ENCODE measurements at places on chromosomes 11 and 22. TPM values are rescaled to one million over a fixed set of nuclear protein-coding genes. Genes with fewer than 3 reads are reported as not detected.

DNA sequence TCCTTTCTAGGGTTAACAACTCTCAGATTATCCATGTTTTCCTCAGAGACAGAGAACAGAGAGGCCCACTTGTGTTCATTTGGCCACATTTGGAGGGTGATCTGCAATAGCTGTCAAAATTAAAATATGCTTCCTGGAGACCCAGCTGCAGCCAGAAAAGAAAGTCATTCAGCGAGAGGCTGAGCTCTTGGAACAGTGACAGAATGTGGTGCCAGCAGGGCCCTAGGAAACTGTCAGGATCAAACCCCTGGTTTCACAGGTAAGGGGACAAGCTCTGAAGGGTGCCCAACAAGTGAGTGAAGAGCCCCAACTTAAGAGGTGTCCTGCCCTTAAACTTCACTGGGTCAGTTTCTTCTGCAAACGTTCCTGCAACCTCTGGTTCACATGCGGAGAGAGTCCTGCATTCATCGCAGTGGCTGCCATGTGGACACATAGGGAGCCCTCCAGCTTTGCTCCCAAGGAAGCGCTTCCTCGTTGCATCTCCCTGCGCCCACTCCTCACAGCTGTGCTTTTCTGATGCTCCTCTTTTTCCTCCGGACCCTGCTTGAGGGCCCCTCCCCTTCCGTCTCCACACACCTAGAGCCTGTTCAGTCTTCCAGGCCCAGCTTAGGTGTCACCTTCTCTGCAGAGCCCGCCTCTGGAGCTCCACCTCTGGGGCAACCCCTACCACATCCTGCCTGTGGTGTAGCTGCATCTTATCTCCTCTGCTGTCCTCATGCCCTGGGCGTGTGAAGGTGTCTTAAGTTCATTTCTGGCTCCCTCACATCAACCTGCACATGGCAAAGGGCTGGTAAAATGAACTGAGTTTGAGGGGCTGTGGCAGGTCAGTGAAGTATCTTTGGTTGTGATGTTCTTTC, 3.9 kb downstream of the UCP3 start:
- DNase-seq, result no peak

GRCh38 chr11:123461164-123461563, 31.1 kb downstream of the GRAMD1B start:
- no peak for DNase-seq

DNA sequence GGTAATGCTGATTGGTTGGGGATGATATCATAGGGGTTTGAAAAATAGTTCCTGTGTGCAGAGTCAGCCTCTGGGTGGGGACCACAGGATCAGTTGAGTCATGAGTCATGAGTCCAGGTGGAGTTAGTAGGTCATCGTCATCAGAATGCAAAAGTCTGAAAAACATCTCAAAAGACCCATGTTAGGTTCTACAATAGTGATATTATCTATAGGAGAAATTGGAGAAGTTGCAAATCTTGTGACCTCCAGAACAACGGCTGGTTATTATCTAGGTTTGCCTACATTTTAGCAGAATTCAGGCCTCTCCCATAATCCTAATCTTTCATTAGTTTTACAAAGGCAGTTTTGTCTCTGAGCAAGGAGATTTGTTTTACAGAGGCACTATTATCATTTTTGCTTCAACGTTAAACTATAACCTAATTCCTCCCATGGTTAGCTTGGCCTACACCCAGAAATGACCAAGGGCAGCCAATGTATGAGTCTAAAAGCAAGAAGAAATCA, 38.9 kb downstream of the MS4A2 start:
- no peak for DNase-seq

GRCh38 chr11:58775066-58775708, 43.4 kb upstream of the GLYAT start:
- no peak for DNase-seq

DNA sequence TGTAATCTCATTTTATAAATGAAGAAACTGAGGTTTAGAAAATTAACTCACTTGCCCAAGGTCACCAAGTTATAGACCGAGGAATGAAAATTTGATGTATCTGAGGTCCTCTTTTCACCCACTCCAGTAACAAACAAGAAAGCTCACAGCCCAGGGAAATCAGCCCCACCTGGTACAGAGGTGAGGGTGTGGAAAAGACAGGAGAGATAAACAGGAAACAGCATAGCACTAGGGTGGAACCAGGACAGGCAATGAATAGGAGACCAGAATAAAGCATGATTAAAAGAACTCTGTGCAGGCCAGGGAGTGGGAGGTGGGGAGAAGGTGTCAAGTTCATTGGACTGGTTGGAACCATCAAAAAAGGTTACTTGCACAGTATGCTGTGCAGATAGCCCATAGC, 46.2 kb upstream of the SMCO4 start:
- no peak for DNase-seq

- no peak for DNase-seq
These were observed 48.0 kb downstream of the ENTHD1 start for GRCh38 chr22:39845529-39845928.

- no peak for DNase-seq
These were observed 123.0 kb downstream of the WT1 start for GRCh38 chr11:32312206-32312817.

DNA sequence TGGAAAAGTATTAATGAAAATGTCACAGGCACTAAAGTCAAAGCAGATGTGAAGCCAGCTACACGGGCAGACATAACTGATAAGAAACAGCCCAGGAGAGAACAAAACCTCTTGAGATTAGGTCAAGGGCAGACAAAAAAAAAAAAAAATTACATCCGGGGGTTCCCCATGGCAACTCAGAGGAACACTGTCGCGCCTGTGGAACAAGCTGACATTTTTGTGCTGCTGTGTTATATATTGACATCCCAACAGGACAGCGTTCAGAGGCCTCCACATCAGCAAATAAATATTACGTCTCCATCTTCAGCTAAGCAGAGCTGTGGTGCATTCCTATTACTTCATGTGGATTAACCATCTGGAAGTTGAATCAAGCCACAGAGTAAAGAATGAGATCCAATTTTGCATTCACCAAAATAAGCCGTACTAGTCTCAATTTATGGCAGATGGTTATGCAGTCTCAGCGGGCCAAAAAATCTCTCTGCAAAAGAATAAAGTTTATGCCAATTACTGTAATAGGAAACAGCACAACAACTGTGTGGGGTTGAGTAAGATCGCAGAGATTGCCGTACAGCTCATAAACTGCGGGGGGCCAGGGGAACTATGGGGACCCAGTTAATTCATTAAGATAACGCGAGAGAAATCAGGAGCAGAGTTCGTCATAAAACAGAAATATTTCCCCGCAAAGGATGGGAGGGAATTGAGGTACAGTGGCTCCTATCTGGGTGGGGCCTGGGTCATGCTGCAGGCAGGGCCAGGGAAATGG, 41.3 kb upstream of the MN1 start:
- no peak for DNase-seq

DNA sequence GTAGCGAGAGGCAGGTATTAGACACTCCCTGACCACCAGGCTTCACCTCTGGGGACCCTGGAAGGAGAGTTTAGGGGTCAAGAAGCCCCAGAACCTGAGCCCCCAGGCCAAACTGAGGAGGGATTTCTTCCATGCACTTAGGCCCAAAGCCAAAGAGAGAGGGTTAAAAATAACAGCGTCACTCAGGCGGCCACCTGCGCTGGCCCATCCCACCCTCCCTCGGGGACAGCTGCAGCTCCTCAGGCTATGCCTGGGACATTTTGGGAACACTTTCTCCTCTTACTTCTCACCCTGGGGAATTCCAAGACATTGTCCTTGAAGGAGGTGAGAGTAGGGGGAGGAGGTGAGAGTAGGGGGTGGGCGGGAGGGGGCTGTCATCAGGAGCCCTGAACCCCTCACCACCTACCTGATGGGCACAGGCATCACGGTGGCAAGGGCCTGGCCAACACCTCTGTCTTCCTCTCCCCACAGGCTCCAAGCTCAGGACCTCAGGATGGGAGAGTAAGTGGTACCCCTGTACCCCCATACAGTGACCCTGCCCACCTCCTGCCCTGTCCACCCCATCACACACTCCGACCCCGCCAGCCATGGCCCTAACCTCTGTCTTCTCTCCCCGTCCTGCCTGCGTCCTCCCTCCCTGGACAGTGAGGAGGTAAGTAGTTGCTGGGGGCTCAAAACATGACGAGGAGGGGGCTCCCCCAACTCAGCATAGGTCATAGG, 583 bp downstream of the TNNI2 start:
- DNase-seq, result no peak

GRCh38 chr11:64181506-64182411, 4.2 kb upstream of the STIP1 start:
- DNase-seq, result peak; percentile 80

DNA sequence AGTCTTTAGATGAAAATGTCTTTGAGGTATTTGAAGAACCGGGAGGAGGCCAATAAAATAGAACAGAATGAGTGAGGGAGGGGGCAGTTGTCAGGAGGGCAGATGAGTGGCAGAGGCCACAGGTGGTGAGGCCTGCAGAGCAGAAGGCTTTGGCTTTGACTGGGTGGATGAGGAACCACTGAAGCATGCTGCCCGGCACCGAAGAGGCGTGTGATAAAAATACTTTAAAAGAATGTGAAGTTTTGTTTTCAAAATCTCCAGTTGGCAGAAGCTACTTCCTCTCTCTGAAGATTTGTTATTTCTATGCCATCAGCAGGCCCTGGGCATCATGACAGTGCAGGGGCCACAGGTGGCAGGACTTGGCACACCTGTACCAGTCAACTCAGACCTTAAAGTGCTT, 6.3 kb downstream of the MS4A12 start:
- DNase-seq, result no peak

DNA sequence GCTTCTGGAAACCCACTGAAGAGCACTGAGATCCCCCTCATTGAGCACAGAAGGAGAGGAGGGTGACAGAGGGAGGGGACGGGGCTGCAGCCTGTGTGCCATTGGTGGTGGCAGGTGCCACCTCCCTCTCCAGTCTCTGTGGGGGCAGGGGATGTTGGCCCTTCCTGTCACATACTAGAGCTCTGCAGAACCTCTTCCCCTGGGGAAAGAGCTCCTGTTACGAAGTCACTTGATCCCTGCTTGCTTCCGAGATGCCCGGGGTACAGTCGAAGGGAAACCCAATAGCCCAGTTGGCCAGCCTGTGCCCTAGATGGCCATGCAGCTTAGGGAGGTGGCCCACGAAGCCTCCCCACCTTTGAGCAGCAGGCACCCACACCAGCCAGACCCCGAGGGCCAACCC, 29.4 kb downstream of the DAGLA start:
- no peak for DNase-seq

DNA sequence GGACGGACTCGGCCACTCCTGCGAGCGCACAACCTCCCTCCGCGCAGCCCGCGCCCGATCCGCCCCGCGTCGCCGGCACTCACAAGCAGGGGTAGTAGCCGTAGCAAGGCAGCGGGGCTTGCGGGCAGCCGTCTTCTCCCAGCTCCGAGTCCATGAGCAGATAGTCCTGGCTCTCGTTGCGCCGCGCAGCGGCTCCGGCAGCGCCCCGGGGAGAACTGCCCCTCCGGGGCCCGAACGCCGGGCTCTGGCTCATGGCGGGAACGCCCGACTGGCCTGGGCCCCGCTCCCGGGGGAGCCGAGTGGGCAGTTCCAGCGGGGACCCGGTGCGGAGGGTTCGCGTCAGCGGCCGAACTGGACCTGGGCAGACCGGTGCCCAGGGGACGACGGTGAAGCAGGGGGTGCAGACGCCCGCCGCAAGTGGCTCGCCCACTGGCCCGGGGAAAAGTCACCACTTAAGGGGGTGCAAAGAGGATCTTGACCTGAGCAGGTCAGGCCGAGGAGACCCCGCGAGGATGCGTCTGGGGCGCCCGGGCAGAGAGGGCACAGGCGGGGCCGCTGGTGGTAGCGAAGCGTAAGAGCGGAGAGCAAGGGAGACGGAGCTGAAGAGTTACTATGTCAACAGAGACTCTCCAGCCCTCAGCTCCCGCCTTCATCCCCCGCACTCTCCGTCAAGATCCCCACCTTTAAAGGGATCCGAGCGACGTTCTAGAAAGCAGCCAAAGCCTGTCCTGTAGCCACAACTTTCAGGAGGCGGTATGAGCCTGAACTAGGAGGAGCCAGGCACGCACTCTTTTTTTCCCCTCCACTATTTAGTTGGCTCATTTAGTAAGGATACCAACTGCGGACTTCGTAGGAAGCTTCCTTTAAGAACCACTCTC, at the start of gene TRPC6:
TSS of gene TRPC6 (minus strand) at position 757 of the 878 bp plus-strand sequence. CDS start at position 253, 504 bp downstream.
- DNase-seq, result peak; percentile 28

GRCh38 chr22:19591568-19591967, 67.4 kb upstream of the CLDN5 start:
- DNase-seq, result no peak

DNA sequence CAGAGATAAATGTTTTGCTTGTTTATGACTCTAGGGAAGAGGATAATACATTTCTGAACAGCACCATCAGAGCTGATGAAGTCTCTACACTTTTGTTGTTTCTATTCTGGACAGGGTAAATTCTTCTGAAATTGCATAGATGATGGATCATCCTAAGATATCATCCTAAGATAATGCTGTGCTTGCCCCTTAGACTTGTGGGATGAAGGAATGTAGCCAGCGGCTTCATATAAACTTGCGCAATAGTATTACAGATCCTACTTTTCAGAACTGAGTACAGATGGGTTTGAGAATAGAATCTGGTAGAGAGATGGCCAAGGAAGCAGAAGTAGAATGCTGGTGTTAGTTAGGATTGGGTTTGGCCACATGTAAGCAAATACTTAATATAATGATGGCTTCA, 61.0 kb downstream of the NCAM1 start:
- DNase-seq, result no peak

- no peak for DNase-seq
These were observed 25.3 kb upstream of the SLC25A1 start for GRCh38 chr22:19203834-19204233.

DNA sequence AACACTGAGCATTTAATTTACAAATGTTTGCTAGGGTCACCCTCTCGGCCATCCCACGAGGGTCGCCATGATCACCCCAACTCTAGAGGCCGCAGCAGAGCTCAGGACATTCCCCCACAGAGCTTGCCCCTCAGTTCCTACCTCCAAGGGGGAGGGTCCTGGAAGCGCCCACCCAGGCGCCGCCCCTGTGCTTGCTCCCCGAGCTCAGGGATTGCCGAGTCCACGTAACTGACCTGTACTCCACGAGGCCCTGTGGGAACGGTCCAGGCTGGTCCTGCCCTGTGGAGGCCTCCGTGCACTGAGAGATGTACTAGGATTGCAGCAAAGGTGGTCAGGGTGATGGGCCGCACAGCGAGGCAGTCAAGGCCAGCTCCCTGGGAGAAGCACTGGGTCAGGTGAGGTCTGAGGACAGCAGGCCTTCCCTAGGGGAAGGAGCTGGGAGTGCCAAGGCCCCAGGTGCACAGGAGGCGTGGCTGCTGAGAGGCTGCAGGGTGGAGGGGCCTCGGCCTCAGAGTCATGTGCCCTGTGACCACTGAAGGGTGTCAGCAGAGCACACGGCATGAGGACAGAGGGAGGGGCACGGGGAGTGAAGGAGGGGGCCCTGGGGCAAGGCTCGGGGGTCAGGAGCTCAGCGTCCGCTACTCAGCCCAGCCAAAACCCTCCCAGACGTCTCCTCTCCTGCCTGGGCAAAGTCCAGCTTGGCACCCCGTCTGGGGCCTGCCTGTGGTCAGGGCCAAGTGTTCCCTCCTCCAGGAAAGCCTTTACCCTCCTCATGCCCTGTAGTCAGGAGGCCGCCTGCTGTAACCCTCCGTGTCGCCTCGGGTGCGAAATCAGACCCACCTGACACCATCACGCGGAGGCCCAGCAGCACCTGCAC, 2.4 kb upstream of the MIOX start:
- no peak for DNase-seq

GRCh38 chr11:64450168-64450560, 91.2 kb downstream of the RPS6KA4 start:
- no peak for DNase-seq

- DNase-seq, result no peak
These were observed 126.1 kb downstream of the TRIM29 start for GRCh38 chr11:120011836-120012235.

TOP3B gene
- polyA plus RNA-seq, result 62.7 TPM

NLRP14 gene
- polyA plus RNA-seq, result 0.68 TPM

PACS1 gene
- polyA plus RNA-seq, result 48.0 TPM

RASSF10 gene
- 24.0 TPM for polyA plus RNA-seq

HBG2 gene
- 1,167 TPM for polyA plus RNA-seq

SLC22A9 gene
- not detected for polyA plus RNA-seq

OR51E1 gene
- polyA plus RNA-seq, result 1.8 TPM

SPINDOC gene
- polyA plus RNA-seq, result 32.1 TPM
